ENCODE measurements at places on chromosomes 4 and X.

DNA sequence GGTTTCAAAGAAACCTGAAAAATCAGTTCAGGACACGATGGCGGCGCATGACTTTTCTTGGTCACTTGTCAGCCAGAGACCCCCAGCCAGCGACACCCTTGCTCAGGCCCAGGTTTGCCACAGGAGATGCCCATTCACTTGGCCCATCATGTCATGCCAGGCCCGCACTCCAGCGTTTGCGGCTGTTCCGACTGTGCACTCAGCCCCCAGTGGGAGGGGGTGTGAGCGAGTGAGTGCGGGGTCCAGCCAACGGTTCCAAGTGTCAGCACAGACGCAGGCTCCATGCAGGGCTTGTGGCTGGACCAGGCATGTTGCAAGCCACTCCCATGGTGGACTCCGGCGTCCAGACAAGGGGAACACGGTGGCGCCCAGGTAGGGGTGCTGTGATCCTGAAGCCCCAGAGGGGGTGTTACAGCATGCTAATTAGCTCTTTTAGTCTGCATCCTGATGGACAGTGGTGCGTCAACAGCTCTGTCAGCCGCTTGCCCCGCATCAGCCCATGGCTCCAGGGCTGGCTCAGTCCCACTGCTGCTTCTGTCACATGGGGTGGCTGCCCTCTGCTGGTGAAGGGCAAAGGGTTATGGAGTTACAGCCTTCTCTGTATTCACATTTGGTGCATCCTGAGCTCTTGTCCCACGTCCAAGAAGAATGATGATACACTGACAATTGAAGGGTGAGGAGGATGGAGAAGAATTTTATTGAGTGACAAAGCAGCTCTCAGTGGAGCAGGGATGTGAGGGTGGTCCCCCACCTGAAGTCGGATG lies 3.7 kb upstream of the MAEA start:
- no peak for DNase-seq

DNA sequence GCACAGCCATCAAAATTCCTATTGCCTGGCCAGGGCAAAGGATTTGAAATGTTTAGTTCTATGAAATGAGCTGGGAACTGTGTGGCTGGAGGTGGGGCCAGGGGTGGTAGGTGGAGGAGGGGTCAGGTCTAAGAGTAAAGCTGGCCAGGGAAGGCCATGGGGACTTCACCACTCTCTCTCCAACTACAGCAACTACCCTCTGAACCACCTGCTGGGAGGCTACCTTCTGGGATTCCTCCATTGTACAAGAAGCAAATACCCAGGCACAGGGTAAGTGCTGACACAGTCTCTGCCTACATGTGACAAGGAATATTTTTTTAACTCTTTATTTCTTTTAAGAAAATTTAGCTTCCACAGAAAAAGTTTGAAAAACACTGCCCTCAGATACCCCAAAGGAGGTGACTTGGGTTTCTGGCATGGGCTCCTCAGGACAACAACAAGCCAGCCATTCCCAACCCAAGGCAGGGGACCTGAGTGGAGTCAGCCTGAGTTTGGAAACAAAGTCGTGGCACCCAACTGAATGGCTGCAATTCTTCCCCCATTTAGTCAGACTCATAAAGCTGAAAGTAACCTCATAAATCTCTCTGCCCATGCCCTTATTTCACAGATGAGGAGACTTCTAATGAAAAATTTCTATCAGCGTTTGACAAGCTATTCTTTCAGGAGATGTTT lies 593.8 kb upstream of the DIPK2B start:
- DNase-seq = no peak

DNA sequence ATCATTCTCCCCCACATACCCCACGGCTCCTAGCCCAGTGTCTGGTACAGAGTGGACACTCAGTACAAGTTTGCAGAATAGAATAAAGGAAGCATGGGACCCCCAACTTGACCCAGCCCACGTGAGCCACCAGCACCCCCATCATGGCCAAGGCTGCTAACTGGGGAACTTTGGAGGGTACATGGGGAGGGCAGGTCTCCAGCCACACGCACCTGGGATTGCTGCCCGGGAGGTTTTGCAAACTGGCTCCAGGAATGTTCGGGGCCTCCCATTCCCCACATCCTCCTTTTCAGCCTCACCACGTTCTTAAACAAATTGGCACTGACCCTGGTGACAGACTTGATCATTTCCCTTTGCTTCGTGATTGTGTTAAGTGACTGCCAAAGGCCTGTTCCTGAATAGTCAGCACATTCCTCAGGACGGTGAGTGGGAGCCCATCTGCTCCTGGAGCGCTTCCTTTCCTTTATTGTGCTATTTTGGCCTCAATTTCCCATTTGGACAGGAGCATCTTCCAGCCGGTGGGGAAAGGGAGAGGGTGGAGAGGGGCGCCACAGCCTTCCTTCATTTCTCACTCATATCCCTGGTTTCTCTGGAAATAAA lies 18.7 kb upstream of the XPNPEP2 start:
- no peak for DNase-seq

GRCh38 chr4:64340218-64341110 lies 68.8 kb downstream of the TECRL start:
- DNase-seq = no peak

- no peak for DNase-seq
Observed at GRCh38 chr4:187075514-187075913, 351.9 kb upstream of the FAT1 start.

DNA sequence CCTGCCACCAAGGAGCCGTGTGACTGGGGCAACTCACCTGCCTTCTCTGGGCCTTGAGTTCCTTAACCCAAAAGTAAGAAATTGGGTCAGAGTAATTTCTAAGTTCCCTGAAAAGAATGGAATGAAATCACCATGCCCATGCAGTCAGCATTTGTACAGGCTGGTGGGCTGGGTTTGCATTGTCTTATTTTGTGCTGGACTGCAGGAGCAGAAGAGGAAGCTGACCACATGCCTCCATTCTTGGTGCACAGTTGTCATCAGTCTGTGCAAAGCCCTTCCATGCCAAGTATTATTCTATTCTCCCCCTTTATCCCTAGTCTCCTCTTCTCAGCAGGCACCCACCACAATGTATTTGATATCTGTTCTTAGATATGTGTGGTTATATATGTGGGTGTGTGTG lies 56.3 kb downstream of the FHDC1 start:
- DNase-seq = no peak

DNA sequence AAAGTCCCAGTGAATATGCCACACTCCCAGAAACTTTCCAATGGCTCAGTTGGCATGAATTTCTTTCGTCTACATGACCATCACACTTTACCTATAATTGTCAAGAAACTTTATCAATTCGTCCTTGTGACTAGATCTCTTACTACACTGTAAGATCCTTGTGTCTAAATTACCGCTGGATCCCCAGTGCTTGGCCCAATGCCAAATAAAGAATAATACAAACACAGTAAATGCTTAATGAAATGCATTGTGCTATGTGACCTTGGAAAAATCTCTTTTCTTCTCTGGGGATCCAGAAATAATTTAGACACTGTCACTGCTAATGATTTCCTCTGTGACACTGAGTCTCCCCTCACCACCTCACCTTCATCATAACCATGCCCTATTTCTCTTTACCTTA lies 137.9 kb downstream of the VSIG4 start:
- DNase-seq = no peak

DNA sequence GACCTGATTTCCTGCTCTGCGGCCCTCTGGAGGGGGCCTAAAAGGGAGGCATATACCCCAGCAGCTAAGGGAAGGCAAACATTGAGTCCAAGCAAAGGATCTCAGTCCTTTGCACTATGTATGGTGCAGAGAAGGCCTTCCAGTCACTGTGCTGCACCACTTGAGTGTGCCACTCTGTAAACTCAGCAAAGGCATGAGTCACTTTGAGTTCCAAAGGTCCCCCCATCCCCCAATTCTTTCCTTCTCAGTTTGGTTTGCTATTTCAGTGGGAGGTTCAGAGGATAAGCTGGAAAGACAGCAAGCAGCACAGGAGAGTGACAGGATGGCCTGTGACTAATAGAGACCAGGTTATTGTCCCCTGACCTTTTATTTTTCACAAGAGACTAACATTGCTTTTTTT lies 131.3 kb downstream of the FHDC1 start:
- DNase-seq = no peak

DNA sequence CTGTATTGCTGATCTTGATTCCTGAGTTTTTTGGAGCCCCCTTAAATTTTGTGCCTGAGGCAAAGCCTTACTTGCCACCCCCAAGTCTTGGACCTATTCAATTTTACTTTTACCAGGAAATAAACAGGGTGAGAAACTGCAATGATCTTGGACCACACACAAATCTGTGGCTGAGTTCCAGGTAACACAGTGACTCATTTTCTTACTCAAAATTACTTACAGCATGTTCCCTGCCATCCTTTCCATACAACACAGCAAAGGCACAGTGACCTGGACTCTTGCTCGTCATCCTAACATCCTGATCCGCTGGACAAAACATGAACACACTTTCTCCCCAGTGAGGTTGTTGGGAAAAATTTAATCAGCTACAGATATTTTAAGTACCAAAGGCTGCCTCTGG lies 60.7 kb upstream of the S100G start:
- no peak for DNase-seq

GRCh38 chr4:26178854-26179253 lies 142.0 kb upstream of the RBPJ start:
- no peak for DNase-seq

GRCh38 chr4:126479709-126480108 lies 1153.0 kb upstream of the INTU start:
- DNase-seq = no peak

DNA sequence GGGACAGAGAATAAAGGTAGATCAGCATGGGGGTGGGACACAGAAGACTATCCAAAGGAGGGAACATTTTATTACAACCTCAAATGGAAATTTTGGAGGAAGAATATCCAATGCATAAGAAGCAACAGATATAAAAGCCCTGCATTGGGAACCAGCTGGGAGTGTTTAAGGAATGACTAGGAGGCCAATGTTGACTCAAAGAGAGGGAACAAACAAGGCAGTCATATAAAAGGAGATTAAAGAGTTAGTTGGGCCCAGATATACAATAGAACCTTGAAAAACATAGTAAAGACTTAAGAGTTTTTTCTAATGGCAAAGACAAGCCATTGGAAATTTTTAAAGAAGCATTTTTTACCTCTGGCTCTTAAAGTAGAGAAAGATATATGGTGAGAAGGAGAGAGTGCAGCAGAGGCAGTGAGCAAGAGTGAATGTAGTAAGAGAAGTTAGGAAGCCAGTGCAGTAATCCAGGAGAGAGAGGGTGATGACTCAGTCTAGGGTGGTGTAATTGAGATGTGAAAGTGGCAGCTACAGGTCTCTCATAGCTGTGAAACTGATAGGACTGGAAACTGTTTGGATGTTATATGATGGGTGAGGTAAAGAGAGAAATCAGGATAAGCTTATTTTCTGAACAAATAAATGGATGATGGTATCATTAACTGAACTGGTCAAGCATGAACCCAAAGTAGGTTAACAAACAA lies 182.2 kb upstream of the ATOH1 start:
- no peak for DNase-seq

GRCh38 chrX:18941896-18942295 lies 42.0 kb downstream of the PHKA2 start:
- no peak for DNase-seq

DNA sequence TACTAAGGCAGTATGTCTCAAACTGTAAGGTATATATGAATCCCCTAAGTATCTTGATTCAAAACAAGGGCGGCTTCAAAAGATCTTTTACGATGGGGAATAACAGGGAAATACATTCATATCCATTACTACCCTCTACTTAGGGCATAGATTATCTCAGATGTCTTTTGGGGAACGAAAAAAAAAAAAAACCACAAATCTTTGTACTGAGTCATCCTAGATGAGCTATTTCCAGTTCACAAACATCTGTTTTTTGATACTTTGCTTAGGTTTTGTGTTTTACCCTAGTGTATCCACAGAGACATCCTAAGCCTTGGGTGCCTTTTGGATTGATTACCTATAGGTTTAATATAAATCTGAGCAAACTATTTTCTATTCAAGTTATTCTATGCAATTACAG lies 457.2 kb downstream of the NLGN4X start:
- DNase-seq = no peak

DNA sequence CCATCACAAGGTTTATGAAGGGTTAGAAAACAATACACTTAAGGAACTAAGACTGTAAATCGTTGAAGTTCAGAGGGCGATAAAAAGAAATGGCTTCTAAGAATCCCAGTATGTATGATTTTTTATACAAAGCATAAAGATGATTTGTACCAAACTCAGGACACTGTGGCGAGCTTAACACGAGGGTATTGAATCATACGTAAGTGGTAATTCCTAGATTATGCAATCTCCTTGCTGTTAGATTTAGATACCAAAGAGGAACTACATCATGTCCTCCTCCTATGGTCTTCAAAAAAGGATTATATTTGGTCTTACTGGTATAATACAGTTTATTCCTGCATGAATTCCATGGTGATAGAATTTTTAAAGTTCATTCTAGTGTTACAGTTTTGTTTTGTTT lies 23.9 kb downstream of the NFKB1 start:
- no peak for DNase-seq

DNA sequence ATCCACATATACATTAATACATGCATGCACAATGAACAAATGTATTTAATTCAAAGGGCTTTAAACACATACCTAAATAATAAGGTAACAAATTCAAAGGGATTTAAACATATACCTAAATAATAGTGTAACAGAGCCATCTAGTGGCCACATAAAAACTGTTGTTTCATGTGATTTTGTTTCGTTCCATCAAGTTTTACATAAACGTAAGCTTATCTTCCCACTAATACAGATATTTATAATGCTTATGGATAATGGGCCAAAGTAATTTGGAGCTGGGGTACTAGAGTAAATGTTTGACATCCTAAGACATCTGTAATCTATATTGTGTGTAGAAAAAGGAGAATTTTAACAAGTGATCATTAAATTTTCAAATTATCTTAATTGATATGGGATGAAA lies 82.3 kb downstream of the PRSS12 start:
- DNase-seq = no peak

DNA sequence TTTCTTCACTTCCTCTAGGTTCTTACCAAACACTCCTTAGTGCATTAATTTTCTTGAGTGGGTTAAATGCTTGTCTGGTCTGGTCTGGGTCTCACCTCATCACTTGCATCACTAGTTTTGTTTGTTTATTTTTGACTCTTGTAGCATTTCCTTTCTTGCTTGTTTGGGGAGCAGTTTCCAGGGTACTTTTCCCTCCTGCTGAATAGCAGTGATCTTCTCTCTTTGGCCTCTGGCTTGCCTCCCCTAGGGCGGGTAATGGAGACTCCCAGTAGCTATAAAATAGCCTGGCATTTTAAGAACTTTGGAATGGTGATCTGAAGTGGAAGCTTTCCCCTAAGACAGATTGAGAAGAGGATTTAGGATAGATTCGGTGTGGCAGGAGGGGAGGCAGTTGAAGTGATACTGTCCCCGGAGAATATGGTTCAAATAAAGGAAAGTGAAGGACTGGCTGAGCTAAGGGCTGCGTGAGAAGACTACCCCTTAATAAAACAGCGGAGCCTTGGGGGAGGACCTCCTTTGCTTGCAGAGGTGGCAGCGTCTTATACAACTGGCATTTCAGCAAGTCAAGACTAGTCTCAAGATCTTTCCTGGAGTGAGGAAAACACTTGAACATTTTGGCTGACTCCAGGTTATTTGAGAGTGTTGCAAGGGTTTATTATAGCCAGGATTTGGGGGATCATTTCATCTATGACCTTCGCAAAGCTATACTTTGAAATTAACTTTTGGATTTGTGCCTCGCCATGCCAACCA lies 190.6 kb downstream of the FRAS1 start:
- no peak for DNase-seq

GRCh38 chr4:15793506-15794363 lies 15.6 kb downstream of the CD38 start:
- DNase-seq = no peak

GRCh38 chrX:45900766-45901615 lies 644.2 kb downstream of the ZNF674 start:
- no peak for DNase-seq

- DNase-seq = no peak
Observed at GRCh38 chr4:189826657-189827056, 114.0 kb upstream of the FRG1 start.
